GM23248 (cell line): ENCODE measurements at places on chromosomes 4 and X. TPM values are rescaled to one million over a fixed set of nuclear protein-coding genes. Genes with fewer than 3 reads are reported as not detected.

Gene RBM10
- total RNA-seq: 40.1 and 40.5 TPM in 2 replicates

DNA sequence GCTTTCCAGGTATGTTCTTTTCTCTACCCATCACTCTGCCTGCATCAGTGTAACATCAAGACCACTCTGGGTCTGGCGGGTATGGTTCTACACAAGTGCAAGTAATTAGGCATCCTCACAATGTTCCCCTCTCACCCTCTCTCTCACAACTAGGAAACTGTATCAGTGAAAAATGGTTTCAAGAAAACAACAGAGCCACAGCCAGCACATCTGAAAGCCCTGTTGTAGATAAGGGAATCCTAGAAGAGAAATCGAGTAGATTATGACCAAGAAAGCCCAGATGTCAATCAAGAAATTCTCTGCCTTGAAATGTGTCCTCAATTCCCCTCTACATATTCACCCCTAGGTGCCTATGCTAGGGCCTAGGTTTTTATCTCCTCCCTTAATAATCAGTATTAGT is 281.3 kb upstream of the ANKRD50 start:
- no peak for DNase-seq

GRCh38 chr4:22246847-22247246 is 269.0 kb downstream of the ADGRA3 start:
- no peak for DNase-seq

Gene SNCA
- total RNA-seq: not detected in 2 replicates

- no peak for DNase-seq
Observed at GRCh38 chrX:8366481-8366880, 98.1 kb upstream of the VCX3B start.
